CD4-positive, alpha-beta T cell treated with Interleukin-6 at 100 ng/mL for 8 hours (primary cell): ENCODE measurements at places on chromosomes 3 and 15.

- DNase-seq, result no peak
Measured at GRCh38 chr3:54987719-54988118, 59.9 kb upstream of the LRTM1 start.

GRCh38 chr3:129934234-129935123 lies 40.0 kb upstream of the TRH start:
- DNase-seq, result peak; percentile 22

DNA sequence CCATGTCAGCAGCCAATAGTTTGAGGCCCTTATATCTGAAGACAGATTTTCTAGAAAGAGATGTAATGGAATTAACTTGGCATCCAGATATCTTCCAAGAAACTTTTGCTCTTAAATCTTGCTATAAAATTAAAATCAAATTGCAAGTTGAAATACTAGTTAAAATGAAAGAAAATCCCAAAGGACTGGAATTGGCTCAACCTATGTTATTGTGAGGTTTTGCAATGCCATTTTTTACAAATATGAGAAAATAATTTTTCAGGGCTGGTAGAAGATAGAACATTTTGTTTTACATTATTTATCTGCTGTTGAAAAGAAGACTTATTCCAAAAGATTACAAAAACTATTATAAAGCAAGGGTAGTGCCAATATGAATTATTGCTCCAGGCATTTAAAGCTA lies 92.2 kb upstream of the AGTR1 start:
- no peak for DNase-seq

DNA sequence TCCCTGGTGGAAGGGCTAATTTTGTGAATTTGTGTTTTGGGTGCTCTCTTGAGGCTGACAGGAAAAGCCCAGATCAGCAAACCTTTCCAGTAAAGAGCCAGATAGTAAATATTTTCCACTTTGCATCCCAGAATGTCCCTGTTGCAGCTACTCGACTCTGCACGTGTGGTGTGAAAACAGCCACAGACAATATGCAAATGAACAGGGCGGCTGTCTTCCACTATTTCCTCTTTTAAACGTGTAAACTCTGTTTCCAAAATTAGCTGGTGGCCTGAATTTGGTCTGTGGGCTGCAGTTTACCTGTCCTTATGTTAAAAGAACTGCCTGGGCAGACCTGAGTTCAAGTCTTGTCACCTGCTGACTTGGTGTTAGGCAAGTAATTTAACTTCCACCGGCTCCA lies 202.7 kb downstream of the EDEM1 start:
- DNase-seq, result no peak

DNA sequence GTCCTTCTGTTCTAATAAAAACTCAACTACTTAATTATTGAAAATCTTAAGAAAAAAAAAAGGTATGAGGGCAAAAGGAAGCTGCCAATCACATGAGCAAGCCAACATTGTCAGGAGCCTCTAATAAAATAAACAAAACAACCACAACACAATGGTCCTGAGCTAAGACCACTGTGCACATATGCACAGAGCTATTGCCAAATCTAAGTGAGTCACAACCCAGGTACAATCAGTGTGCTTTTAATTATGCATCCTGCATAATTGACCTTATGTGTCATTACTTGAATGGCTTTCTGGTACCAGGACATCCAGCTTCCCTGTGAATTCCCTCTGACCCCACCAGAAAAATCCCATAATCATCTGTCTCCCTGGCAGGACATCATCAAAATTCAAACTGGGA lies 639.8 kb downstream of the MAGI1 start:
- DNase-seq, result no peak

- DNase-seq, result no peak
Measured at GRCh38 chr3:118167571-118167970, 867.1 kb downstream of the IGSF11 start.

- DNase-seq, result no peak
Measured at GRCh38 chr3:13112521-13113345, 39.5 kb upstream of the IQSEC1 start.

GRCh38 chr15:42919799-42920518 lies 619 bp downstream of the TTBK2 start:
- peak; percentile 19 for DNase-seq

GRCh38 chr3:9253327-9253726 lies 3.9 kb upstream of the SRGAP3 start:
- DNase-seq, result no peak

GRCh38 chr3:62497156-62497555 lies 123.8 kb upstream of the FEZF2 start:
- DNase-seq, result no peak

- no peak for DNase-seq
Measured at GRCh38 chr3:118675305-118675704, 359.3 kb downstream of the IGSF11 start.
